ENCODE measurements at places on chromosomes 6 and 20. TPM values are rescaled to one million over a fixed set of nuclear protein-coding genes. Genes with fewer than 3 reads are reported as not detected.

GRCh38 chr6:49464691-49465090 is 1.5 kb downstream of the CENPQ start:
- DNase-seq: no peak

DNA sequence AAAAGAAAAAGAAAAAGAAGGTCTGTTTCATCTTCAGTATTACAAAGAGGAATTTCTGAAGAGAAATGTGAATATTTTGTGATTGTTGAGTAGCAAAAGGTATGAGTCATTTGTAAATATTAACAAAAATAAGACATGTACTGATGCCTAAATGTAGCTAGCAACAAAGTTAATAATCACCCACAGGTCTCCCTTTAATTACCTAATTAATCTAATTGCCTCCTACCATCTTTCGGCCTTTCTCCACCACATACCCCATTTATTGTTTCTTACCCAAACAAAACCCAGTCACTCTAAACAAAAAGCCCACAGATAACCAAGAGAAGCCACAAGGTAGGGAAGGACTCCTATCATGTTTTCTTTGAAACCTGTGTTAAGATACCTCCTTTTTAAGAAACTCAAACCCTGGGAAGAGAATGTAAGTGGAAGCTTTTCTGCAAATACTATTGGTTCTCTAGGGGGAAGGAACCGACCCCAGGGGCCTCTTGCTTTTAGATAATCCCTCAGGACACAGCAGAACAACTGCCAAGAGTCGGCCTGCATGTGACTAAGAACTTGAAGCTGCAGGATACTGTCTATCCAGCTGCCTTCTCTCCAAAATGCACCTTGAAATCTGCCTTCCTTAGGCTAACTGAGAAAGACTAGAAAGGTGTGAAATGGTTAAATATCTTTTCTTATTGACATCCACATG is 16.1 kb upstream of the STK38 start:
- DNase-seq: peak; percentile 23

GRCh38 chr6:148947621-148948444 is 201.0 kb downstream of the UST start:
- peak; percentile 83 for DNase-seq

DNA sequence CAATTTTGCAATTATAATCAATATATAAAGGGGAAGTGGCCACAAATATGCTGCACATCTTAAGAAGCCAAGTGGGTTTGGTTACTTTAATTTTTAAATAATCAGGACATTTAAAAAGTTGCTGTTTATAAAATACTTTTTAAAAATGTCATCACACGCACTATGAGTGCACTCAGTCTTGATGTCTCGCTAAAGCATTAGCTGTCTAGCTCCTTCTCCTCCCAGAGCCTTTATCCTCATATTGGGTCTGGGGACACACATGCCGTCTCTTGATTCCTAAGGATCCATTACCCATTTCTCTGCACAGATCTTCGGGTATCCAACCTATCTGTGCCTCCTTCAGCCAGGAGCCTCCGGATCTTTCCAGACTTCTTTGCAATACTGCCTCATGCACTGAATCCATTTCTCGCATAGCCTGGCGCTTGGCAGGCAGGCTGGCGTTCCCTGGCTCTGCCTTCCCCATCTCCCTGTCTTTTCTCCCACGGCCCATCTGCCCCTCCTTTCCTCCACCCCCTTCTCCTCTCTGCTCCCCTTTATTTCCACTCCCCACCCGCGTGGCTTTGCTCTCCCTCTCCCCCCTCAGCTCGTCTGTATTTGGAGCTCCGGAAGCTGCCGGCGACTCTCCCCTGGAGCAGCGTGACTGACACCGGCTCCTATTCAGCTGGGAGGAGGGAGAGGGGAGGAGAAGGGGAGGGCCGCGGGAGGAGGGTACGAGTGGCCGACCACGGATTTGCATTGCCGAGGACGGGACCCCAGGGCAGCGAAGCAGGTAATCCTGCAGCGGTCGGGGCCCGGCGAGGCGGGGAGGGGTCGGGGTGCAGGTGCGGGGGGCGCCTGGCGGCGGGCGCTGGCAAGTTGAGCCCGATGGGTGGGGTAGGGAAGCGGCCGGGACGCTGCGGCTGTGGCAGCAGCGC is at the start of gene CAP2:
CAP2 (plus strand) TSS at position 618 of the 914 bp plus-strand sequence. CDS start 27,961 bp downstream, outside the sequence.
- DNase-seq: peak; percentile 90

GRCh38 chr6:89298680-89299465 is 16.2 kb downstream of the GABRR2 start:
- DNase-seq: no peak

DNA sequence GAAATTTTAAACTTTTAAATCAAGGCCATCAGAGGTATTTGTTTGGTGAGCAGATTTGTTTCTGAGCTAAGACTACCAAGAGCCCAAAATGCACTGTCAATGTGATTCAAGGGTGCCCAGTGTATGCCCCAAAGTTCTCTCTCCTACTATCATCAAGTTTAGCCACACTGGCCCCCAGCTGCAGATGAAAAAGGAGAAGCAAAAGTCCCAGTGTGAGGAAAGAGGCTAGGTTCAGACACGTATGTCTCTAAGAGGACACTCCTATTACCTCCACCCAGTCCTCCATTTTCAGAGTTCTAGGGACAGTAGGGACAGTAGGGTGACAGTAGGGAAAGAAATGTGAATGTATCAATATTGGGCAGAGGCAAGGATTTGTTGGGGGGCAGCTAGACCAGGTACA is 230.8 kb downstream of the CD83 start:
- no peak for DNase-seq

DNA sequence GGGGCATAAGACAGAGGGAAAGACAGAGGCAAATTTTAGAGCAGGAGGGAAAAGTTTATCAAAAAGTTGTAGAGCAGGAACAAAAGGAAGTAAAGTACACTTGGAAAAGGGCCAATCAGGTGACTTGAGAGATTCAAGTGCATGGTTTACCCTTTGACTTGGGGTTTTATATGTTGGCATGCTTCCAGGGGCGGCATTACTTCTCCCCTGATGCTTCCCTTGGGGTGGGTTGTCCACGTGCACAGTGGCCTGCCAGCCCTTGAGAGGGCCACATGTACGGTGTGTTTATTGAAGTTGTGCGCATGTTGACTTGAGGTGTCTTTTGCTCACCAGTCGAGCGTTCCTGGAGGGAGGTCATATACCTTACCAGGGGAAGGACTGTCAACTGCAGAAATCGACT is 259.5 kb upstream of the JARID2 start:
- no peak for DNase-seq

GRCh38 chr6:116029535-116029934 is 31.2 kb downstream of the FRK start:
- DNase-seq: no peak

DNA sequence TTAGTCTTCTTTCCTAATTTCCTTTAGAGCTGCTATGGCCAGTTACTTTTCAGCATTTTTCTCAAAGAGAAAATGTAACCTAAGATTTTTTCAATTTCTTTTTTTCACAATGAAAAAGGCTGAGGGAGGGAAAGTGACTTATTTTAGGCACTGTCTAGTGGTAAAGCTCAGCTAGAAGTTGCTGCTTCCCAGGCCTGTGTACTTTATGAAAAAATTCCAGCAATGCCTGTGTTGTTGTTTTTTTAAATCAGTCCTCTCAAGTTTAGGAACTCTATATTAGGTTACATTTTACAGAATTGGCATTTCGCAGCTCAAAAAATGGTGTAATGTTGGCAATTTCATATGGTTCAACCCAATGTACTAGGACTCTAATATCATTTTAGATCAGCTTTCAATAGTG is 269.6 kb downstream of the ARID1B start:
- no peak for DNase-seq

GRCh38 chr6:143941852-143942627 is 66.0 kb downstream of the PLAGL1 start:
- peak; percentile 91 for DNase-seq

- DNase-seq: no peak
Observed at GRCh38 chr6:7183707-7184106, 75.9 kb downstream of the RREB1 start.

The RRP36 gene
- 77.8 TPM for total RNA-seq

The MANEA gene
- 10.0 TPM for total RNA-seq

The ARMH2 gene
- not detected for total RNA-seq

Data from neural progenitor cell (in vitro differentiated cells).